Eye (tissue), 1 donor: ENCODE measurements at places on chromosomes 4 and X.

DNA sequence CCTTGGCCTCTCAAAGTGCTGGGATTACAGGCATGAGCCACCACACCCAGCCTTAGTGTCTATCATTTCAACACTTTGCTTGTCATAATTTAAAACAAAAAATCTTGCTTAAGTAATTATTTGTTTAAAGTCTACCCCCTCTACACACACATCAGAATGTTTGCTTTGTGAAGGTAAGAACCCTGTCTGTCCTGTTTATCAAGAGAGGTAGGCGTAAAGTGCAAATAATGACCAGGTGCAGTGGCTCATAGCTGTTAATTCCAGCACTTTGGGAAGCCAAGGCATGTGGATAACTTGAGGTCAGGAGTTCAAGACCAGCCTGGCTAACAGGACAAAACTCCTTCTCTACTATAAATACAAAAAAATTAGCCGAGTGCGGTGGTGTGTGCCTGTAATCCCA lies 326.7 kb upstream of the CLNK start:
- no peak for DNase-seq

GRCh38 chrX:73448379-73448778 lies 1.5 kb downstream of the CDX4 start:
- DNase-seq: peak; percentile 31

DNA sequence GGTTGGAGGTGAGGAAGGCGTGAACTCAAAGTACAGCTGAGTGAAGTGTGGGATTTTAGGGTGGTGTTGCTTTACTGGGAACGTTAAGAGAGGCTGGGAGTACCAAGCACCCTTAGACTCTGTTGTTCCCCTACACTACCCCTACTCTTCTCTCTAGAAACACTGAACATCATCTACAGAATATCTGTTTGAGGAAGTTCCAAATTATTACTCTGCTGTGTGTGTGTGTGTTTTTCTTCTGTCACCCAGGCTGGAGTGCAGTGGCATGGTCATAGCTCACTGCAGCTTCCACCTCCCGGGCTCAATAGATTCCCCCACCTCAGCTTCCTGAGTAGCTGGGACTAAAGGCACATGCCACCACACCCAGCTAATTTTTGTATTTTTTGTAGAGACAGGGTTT lies 76.7 kb upstream of the AP1S2 start:
- no peak for DNase-seq

DNA sequence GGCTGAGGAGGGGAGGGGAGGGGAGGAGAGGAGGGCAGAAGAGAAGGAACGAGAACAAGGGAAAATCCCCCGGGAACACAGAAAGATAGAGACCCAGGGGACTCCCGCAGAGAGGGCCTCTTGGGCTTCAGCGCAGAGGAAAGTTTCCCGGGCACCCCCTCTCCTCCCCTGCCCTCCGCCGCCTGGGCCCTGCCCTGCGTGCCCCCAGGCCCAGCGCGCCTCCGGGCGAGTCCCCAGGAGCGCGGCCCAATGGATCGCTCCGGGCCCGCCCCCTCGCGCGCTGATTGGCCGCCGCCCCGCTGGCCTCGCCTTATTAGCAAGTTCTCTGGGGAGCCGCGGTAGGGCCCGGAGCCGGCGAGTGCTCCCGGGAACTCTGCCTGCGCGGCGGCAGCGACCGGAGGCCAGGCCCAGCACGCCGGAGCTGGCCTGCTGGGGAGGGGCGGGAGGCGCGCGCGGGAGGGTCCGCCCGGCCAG lies at the start of gene MSX1:
Gene MSX1 (plus strand): TSS at position 341 of the 474 bp plus-strand sequence. CDS start 235 bp downstream, outside the sequence.
- peak; percentile 91 for DNase-seq

- no peak for DNase-seq
Observed at GRCh38 chrX:69066966-69067525, 98.2 kb downstream of the PJA1 start.

DNA sequence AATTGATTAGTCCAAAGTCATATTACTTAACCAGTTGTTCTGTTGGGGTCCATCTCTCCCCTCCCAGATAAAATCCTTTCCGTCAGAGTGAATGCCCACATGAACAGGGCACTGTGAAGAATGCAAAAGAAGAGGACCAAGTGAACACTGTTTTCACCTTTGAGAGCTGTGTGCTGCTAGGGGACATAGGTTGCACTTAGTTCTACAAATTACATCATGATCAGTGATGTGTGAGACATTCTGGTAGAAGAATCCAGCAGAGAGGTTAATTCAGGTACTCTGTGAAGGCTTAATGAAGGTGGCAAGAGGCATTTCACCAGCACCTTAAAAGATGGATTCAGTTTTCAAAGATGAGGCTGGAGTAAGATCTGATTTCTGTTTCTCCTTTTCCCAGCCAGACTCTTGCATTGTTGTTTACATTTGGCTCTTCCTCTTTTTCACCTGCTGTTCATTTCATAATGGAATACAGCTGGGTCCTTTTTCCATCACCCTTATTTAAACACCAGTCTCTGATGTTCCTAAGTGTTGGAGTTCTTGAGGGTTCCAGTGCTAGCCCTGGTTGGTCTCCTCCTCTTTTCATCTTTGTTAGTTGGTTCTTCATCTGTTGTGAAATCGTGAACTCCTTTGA lies 10.9 kb downstream of the GAB1 start:
- no peak for DNase-seq

GRCh38 chr4:180500154-180500553 lies 1743.0 kb upstream of the TENM3 start:
- no peak for DNase-seq

- no peak for DNase-seq
Observed at GRCh38 chr4:8085491-8086117, 73.0 kb downstream of the ABLIM2 start.

GRCh38 chr4:183499801-183500200 lies 5.1 kb upstream of the ING2 start:
- DNase-seq: no peak

GRCh38 chr4:169603312-169603711 lies 9.1 kb downstream of the NEK1 start:
- no peak for DNase-seq

- DNase-seq: no peak
Observed at GRCh38 chr4:177315767-177316464, 6.2 kb downstream of the NEIL3 start.

- DNase-seq: peak; percentile 86
Observed at GRCh38 chr4:147731580-147732517, at the start of gene ARHGAP10. ARHGAP10 (plus strand) TSS chr4:147732088; CDS start chr4:147732302, 214 bp downstream.

GRCh38 chr4:59094505-59094904 lies 1984.3 kb upstream of the IGFBP7 start:
- DNase-seq: no peak

DNA sequence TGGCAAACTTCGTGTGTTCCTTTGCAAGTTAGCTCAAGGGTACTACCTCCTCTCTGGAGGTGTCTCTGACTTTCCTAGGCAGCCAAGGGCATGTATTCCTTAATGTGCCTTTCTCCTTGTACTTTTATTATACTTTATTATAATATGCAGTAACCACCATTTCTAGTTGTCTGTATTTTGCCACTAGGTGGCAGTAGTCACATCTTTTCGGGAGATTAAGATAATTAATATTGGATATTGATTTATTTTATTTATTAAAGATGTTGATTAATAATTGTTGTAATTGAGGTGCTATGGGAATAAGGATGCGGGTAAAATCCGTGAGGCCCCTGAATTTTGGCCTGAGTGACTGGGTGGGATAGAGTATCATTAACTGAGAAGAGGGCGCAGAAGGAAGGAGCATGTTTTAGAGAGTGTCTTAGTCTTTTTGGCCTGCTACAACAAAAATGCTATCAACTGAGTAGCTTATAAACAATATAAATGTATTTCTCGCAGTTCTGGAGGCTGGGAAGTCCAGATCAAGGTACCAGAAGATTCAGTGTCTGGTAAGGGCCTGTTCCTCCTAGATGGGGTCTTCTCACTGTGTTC lies 153.3 kb downstream of the TMEM164 start:
- no peak for DNase-seq

DNA sequence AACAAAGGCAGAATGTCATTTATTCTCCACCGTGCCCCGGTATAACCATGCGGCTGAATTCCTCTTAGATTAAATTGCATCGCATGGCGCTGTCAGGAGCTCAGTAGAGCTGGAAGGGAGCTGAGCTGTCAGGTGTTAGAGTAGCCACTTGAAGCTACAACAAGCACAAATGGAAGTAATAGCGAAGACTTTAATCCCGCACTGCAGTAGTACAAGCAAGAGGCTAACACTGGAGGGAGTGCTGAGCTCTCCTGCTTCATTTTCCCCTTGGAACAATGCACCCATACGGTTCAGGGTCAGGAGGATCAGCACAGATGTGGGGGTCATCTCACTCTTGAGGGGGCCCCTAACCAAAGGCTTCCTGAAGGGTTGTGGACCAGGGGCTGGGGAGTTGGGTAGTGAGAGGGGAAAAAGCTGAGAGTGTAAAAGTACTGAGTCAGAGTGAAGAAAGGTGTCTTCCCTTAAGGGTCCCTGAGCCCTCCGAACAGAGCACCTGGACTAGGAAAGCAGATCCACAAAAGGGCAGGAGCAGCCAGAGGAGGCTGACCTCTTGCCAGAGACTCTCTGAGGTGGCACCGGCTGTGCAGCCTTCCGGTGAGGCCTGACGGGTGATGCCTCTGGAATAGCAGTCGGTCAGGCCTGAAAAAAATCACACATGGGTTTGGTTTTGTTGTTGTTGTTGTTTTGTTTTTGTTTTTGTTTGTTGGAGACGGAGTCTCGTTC lies 36.0 kb upstream of the CBR4 start:
- DNase-seq: no peak

DNA sequence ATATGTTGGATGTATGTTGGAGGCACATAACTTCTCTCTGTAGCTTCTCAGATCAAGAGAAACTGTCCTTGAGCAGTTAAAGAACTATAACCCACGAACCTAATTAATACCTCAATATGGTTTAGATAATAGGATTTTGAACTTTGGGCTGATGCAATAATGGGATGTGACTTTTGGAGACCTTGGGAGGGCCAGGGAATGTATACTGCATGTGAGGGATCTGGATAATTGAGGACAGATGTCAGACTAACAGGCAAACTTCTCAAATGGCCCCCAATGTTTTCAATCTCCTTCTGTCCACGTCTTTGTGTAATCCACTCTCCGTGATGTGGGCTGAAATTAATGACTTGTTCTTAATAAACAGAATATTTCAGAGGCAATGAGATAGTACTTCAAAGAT lies 202.2 kb upstream of the FAT4 start:
- no peak for DNase-seq

DNA sequence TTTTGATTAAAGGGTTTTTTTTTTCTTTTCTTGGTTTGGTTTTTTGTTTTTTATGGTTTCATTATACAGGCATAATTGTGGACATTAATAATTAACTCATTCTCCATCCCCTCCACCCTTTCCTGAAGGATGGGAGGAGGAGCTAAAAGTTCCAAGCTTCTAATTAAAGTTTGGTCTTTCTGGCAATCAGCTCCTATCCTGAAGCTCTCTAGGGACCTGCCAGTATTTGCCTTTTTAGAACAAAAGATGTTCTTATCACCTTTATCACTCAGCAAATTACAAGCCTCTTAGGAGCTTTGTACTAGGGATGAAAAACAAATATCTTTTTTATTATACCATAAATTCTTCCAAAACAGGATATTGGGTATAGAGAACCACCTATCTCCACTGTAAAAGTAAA lies 589.8 kb downstream of the PDHA2 start:
- DNase-seq: no peak

DNA sequence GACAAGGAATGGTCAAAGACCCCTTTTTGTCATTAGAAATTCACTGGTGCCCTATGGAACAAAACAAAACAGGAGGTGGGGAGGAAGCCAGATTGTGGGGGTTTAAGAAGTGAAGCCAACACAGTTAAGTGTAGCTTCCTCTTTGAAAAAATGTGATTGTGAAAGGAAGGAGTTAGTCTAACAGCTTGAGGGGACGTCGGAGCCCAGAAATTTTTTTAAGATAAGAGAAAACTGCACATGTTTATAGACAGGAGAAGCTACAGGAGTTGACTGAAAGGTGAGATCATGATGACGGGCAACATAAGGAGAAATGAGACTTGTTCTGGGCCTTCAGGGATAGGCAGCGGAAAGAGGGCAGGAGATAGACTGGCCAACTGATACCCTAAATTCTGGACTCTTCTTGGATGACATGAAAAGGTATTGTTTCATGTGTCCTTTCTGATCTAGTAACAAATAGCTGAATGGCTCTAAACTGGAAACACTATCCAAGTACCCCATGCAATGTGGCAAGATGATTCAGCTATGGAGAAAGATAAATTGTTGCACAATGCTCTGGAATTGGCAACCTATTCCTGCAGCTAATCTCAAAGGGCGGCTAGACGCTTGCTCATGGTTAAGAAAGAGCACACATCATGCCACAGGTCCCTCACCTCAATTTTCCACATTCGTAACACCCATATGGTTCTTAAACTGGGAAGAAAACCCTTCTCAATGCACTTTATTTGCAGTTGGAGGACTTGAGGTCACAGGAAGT lies 3.7 kb upstream of the HDAC8 start:
- DNase-seq: no peak
